ENCODE measurements at places on chromosomes 2 and 18.

DNA sequence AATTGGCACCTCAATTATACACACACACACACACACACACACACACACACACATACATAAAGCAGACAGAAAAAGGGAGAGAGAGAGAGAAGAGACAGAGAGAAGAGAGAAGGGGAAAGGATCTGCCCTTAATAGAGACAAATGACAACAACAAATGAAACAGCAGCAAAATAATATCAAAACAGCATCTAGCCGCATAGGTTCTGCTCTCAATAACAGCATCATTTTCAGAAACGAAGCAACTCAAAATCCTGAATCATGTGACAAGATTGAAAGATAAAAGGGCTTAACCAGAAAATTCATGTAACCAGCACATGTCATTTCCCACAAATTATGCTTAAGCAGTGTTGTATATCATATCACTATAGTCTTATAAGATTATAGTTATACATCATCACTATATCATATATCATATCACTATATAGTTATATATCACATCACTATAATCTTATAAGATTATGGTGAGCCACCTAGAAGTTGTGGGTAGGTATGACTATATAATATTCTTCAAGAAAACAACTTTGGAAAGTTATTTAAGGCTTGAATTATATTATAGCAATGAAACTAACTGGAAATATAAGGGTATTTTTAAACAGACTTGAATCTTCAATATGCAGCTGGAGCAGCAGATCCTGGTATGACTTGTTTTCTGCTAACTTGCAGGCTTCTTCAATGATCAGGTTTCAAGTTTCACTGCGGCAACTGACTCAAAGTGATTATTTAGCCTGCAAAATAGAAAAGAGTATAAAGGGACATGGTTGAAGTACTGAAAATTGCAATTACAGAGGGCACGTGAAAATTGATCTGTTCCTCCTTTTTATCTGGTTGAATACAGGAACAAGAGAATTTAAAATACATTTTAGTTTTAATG lies 16.1 kb upstream of the VPS54 start:
- DNase-seq: no peak

- peak; percentile 35 for DNase-seq
Measured at GRCh38 chr2:127673291-127674069, 1.9 kb downstream of the LIMS2 start.

DNA sequence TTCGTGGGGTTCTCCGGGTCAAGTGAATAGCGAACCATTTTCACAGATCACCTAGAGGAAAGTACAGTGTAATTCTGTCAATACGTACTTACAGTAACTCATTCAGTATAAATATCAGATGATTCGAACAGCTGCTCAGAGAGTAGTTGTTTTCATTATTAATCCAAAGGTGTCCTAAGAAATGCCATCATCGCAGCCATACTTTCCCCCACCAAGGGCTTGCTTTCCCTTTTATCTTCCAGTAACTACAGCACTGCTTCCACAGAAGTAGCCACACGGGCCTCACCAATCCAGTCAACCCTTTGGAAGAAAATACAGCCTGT lies 4.5 kb upstream of the C18orf32 start:
- DNase-seq: no peak

DNA sequence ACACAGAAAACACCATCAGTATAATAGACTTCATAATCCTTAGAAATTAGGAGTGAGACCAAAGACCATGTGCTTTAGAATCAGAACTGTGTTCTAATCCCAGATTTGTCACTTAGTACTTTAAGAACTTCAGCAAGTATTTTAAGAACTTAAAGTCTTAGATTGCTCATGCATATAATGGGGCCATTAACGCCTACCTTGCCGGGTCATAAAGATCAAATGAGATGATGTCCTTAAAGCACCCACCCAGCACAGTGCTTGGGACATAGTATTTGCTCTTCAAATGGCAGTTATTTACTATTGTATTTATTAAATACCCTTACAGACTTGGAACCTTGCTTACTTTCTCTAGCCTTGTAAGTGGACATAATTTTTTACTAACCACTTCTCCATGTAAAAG lies 156.1 kb downstream of the GREB1L start:
- no peak for DNase-seq

GRCh38 chr18:48791636-48792105 lies 159.1 kb downstream of the SMAD7 start:
- DNase-seq: no peak

DNA sequence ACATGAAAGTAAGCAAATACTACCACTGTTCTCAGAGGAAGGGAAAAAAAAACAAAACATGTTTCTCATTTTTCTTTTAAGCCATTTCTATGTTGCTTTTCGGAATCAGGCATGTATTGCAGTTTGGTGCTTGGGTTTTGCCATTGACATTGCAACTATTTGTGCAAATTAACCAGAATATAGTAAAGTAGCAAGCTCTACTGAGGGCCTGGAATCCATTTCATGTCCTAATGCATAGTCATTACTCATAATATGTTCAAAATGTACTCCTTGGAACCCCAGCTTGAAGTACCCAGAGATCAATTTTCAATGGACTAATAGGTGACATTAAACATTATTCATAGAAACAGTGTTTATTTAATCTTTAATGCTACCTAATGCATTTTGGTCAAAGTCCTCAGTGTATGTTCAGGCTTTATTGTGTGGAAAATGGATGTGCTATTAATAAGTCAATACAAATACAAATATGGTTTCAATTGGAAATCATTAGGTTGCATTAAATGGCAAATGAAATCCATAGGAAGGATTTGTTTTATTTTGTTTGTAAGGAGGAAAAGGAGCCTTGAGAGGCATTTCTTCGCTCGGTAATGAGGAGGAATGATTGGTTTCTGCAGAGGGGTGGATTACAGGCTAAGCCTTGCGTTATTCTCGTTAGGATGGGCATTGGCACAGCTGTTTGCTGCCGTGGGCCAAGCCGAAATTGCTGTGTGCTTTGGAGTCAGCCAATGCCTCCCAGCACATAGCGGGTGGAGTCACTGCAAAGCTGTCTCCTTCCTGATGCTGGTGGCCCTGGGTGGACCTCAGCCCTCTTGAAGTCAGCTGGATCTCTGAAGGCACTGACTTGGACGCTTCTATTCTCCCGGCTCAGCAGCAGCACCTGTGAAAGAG lies 56.4 kb downstream of the MYCN start:
- DNase-seq: no peak

DNA sequence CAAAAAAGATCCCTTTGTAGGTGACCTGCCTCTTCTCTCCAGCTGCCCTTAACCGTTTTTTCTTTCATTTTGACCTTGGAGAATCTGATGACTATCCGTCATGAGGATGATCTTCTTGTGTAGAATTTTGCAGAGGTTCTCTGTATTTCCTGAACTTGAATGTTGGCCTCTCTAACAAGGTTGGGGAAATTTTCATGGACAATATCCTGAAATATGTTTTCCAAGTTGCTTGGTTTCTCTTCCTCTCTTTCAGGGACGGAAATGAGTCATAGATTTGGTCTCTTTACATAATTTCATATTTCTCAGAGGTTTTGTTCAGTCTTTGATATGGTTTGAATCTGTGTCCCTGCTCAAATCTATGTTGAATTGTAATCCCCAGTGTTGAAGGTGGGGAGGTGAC lies 34.0 kb downstream of the ZC3H8 start:
- DNase-seq: no peak

GRCh38 chr2:219901155-219901554 lies 273.7 kb downstream of the SLC4A3 start:
- DNase-seq: no peak

- no peak for DNase-seq
Measured at GRCh38 chr2:123746006-123746405, 279.1 kb upstream of the CNTNAP5 start.

Measured in AG08395 (cell line).